ENCODE measurements at places on chromosomes 1 and 21.

GRCh38 chr1:10353282-10353681 lies 45.6 kb upstream of the PGD start:
- no peak for DNase-seq

GRCh38 chr1:115282807-115283208 lies 55.2 kb downstream of the NGF start:
- no peak for DNase-seq

DNA sequence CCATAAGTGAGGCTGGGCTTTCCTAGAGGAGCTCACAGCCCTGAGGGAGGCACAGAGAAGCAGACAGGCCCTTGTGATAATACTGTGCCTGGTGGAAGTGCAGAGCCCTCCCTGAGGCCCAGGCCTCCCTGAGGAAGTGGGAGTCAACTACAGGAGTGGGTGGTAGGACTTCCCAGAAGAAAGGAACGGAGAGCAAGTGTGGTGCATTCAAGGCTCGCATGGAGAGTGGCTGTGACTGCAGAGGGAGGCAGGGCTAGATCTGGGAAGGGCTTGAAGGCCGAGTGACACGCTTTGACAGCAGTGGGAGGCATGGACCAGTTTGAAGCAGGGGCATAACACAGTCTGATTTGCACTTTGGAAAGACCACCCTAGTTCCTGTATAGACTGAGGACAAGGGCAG lies 37.3 kb downstream of the AZIN2 start:
- no peak for DNase-seq

GRCh38 chr1:159826441-159827101 lies at the start of gene SLAMF8:
SLAMF8 (plus strand) TSS chr1:159826873; CDS start chr1:159826899, 26 bp downstream.
- DNase-seq, result no peak

DNA sequence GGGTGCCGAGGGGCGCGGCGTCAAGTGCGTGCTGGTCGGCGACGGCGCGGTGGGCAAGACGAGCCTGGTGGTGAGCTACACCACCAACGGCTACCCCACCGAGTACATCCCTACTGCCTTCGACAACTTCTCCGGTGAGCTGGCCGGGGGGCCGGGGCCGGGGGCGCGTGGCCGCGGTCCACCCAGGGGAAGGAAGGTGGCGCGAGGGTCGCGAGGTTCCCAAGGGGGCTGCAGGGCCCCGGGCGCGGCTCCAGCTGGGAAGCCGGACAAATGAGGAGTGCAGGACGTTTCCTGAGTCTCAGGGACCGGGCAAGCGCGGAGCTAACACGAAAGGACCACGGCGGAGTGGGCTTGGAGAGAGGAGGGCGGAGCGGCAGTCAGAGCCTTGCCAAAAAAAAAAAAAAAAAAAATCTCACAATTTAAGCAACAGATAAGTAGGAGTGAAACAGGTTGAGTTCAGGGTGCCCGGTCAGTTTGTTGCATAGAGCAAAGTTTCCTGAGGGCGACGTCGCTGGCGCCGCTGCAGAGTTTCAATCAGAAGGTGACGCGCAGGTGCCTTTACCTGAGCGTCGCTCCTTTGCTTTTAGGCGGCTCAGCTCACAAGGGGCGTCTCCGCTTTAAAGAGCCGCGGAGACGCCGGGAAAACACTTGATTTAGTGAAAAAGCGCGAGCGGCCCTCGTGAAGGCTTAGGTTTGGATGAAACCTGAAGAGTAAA lies 750 bp downstream of the RHOU start:
- DNase-seq, result no peak

DNA sequence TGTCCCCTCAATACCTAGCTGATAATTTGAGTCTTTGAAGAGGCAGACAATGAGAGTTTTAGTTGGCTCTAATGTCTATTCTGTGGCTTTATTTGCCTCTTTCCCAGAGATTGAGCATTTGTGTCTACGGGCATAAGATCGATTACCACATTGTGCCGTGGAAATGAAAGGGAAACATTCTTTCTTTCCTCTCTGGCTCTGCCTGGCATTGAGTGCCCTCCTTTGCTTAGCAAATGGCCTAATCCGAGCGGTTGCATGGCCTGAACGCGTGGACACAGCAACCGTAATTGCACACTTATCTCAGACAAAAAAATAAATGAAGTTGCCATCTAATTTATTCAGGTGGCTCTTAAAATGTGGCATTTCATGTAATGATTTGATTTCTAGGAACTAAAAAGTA lies 247.9 kb downstream of the ADGRL2 start:
- no peak for DNase-seq

GRCh38 chr1:165222580-165222979 lies 133.9 kb downstream of the LMX1A start:
- no peak for DNase-seq

GRCh38 chr1:26169669-26170471 lies at the start of gene ZNF593:
ZNF593 (plus strand) TSS chr1:26169908; CDS start chr1:26169984, 76 bp downstream.
- peak; percentile 59 for DNase-seq

- DNase-seq, result no peak
These were observed 36.7 kb downstream of the PARP1 start for GRCh38 chr1:226371027-226371694.

DNA sequence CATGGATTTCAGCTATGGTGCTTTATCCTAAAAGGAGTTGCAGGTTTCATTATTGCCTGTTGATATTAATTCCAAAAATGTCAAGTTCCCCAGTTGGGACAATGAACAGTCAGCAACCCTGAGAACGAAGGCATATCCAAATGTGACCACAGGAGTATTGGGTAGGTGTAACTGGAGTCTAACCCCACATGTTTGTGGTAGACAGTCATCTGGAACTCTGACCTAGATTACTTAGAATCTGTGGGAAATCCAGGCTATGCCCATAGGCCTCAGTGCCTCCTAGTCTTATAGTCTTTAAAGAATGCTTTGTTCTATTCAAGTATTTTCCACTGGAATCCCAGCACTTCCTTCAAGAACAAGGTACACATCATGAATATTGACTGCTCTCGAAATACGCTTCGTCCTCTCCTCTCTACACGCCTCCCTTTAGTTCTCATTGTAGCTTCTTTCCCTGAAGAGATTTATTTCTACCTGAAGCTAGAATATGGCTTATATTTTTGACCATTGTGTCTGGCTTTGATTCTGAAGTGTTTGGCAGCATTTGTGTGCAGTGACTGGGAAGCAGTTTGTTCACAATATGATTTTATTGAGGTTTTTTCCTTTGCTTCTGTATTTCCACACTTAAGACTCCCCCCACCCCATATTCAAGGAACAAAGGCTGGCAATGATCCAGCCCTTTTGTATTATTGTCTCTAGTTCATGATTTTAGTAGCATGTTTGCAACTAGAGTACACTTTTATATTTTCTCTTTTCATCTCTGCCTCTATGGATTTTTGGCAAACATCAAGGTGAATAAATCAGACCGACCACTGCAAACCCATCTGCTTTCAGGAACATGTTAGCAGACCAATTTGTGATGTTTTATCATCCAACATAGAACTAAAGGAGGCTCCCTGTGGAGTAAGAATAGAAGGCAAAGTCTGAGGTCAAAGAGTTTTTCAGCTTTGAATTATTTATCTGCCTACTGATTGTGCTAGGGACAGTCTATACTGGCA lies 178.6 kb downstream of the GPR52 start:
- no peak for DNase-seq

DNA sequence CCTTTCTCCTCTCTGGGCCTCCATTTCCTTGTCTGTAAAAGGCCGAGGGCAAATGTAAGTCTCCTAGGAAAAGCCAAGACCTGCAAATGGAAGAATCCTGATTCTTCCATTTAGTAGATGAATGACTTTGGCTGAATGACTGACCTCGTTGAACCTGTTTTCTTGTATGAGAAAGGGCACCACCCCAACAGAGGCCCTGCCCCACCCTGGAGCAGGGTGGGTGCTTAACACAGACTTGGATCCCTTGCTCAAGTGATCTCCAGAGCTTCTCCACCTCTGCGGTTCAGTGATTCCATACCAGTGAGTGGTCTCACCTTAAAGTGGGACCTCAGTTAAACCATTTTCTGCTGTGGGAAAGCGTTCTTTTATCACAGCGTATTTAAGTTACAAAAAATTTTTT lies 39.0 kb upstream of the GUCA2B start:
- no peak for DNase-seq

GRCh38 chr1:161998811-161999210 lies 24.9 kb downstream of the OLFML2B start:
- DNase-seq, result no peak

DNA sequence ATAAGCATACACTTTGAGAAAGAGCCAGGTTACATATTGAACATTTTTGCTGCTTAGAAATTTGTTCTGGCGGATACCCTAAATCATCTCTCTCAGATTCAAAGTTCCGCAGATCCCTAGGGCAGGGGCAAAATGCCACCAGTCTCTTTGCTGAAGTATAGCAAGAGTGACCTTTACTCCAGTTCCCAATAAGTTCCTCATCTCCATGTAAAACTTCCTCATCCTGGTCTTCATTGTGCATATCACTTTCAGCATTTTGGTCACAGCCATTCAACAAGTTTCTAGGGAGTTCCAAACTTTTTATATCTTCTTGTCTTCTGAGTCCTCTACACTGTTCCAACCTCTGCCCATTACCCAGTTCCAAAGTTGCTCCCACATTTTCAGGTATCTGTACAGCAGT lies 23.3 kb upstream of the LYPD8 start:
- no peak for DNase-seq

GRCh38 chr21:16770266-16770665 lies 742.6 kb upstream of the CXADR start:
- no peak for DNase-seq

GRCh38 chr1:167472752-167473521 lies 45.4 kb downstream of the CD247 start:
- no peak for DNase-seq

- no peak for DNase-seq
These were observed 5.2 kb upstream of the BCAS2 start for GRCh38 chr1:114586513-114587047.

- no peak for DNase-seq
These were observed 2.6 kb upstream of the RAB7B start for GRCh38 chr1:206005778-206006180.

- no peak for DNase-seq
These were observed 122.0 kb downstream of the ETS2 start for GRCh38 chr21:38927776-38928175.

- no peak for DNase-seq
These were observed 420.3 kb downstream of the NPHP4 start for GRCh38 chr1:5571861-5572401.

GRCh38 chr1:200520735-200521134 lies 99.8 kb downstream of the KIF14 start:
- DNase-seq, result no peak

DNA sequence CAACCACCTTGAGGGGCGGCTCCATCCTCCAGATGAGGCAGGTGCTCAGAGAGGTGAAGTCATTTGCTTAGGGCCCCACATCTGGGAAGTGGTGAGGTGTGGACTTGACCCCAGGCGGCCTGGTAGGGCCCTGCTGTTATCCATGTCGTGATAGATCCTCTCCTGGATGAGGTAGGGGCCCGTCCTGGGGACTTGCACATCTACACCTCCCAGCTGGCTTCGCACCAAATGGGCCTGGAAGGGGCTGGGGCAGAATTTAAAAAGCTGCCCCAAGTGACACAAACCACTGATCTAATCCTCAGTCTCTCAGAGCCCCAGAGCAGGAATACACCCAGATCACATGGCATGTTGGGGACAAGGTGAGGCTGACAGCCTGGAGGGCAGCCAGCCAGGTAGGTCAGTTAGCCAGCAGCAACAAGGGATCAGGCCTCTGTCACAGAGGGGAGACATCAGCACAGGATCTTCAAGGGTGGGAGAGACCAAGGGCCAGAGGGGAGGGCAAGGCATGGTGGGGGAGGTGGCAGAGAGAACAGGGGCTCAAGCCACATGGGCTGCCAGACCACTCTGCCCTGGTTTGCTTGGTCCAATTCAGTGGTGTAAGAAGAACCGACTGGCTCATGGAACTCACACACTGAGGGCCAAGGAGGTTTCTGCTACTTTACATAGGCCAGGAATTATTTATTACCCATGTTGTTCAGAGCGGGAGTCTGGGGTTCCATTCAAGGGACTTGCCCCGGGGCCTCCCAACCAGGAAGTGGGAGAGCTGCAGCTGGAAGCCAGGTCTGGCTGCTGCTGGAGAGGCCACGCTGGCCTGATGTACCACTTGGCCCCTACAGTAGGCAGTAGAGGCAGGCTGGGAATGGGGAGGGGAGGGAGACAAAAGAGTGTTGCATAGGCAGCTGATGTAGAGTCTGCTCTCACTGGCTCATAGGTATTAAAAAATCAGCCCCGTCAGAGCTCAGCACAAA lies 12.1 kb downstream of the LRP8 start:
- no peak for DNase-seq

DNA sequence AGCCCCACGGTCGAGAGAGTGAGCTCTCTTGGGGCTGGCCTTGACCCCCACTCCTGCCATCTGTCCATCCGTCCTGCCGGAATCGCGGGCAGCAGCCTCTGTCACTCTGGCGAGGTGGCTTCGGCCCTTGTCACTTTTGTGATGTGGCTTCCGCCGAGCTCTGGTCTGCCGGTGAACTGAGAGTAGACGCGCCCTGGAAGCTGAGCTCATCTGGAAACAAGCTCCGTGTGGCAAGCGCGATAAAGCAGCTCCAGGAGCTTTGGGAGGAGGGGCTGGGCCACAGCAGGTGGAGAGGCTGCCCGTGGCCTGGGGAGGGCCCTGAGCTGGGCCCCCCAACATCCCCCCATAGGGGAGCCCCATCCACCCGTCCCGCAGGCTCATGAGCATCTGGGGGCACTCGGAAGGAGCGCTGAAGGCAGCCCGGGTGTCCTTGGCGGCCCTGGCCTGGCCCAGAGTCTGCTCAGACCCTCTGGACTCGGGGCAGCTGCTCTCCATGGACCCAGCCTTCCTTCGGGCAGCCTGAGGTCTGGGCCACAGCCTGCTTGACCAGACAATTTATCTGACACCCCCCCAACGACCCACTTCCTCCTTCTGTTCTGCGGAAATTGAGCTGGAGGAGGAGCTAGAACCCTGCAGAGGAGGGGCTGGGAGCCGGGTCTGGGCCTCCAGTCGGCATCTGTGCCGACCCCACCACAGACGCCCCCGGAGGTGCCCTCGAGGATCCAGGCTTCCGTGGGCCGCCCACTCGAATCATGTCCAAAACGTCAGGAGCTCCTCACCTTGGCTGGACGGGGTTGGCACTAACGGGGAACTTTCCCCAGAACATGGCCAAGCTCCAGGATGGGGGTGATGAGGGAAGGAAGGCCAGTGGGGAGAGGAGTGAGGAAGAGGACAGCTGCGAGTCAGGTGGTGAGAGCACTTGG lies 59.1 kb downstream of the SLC19A1 start:
- DNase-seq, result no peak
